Hepatic stellate cell (primary cell): ENCODE measurements at places on chromosomes 3 and 15.

GRCh38 chr3:195450731-195451229, 8.0 kb upstream of the ACAP2 start:
- DNase-seq = peak; percentile 35

DNA sequence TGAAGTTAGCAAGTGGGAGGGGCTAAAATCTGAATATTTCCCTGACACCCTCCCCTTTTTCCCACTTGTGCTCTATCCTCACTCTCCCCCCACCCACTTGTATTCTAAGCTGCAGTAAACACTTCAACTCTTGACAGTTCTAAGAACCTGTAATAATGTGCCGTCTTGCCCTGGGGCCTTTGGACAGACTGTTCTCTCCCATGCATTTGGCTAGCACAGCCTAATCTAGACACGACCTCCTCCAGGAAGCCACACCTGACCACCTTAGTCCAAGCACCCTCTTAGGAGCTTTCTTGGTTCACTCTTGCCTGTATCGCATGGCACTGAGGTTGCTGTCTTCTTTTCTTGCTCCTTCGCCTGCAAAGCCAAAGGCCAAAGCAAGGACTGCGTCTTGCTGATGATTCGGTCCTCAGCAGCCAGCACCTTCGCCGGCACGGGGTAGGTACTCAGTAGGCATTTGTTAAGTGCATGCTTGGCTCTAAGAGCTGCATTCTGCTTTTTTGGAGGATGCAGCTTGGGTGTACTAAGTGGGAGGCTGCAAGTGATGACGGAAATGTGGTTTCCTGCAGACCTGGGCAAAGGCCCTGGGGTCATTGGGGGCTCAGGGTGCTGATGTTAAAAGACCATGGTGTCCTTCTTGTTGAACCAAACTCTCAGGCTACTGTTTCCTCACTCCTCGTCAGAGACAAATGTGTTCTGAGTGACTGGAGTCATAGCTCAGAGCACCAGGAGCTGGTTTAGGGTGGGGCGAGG, 2.0 kb upstream of the ZNF710 start:
- DNase-seq = no peak

- peak; percentile 15 for DNase-seq
These were observed 767 bp downstream of the EPM2AIP1 start for GRCh38 chr3:36991923-36992805.

GRCh38 chr3:150985711-150986110, 13.2 kb upstream of the CLRN1 start:
- DNase-seq = no peak

DNA sequence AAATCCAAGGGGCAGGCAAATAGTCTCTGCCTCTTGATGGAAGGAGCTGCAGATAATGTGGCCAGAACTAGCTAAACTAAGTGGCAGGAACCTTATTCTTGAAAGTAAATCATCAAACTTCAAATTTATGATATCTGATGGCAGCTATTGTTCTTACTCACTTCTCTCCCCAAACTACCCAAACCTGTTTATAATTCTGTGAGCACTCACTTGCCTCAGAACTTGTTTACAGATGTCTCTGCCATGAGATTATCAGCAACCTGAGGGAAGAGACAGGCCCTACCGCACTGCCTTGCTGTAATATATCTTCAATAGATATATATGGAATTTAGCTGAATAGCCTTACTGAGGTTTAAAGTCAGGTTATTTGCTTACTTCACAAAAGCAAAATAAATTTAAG, 2.2 kb upstream of the B3GALNT1 start:
- no peak for DNase-seq

DNA sequence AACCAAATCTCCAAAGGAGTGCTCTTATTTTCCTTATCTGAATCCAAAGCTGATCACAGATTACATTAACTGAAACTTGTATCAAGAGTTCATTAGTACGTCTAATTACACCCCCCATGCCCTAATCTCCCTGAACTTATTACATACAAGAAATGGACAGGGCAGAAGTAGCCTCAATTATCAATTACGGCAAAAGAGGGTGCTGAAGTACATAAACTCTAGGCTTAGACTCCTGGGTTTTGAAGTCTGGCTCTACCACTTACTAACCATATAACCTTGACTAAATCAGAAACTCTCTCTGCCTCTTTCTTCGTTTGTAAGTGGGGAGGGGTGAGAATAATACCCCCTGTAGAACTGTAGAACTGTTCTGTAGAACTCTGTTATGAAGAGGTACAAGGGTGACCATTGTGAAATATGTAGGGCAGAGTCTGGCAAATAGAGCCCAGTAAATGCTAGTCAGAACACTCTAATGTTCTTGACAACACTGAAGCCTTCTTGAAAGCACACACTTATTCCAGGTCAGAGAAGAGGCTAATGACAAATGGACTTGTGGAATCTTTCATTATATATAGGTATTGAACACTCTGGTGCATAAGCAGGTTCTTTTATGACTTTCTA, 19.6 kb upstream of the OR5K4 start:
- no peak for DNase-seq

- DNase-seq = no peak
These were observed 72.9 kb downstream of the GLDN start for GRCh38 chr15:51414256-51414860.

GRCh38 chr3:72679540-72680198, 168.6 kb downstream of the SHQ1 start:
- DNase-seq = no peak

DNA sequence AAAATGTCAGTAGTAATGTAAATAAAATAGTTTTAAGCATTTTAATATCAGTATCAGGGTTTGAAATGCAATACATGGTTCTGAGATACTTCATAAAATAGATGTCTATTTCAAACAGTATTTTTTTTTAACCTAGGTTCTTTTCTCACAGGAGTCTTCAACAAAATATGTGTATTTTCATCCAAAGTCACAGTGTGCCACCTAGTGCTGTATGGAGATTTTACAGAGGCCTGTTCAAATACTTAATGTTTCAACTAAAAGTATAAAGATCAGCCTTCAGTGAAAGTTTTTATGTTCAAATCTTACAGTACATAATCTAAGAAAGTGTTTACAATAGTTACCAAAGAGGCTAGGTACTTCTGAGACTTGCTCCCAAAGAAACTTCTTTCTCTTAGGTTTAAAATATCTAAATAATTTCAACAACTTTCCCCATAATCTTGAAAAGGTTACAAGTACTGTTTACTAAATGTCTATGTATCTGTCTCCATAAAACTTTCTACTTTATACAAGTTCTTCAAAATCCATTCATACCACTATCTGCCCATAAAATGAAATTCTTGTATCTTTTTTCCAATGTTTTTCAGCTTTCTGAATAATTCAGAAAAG, 38.3 kb downstream of the SCAPER start:
- peak; percentile 8 for DNase-seq

DNA sequence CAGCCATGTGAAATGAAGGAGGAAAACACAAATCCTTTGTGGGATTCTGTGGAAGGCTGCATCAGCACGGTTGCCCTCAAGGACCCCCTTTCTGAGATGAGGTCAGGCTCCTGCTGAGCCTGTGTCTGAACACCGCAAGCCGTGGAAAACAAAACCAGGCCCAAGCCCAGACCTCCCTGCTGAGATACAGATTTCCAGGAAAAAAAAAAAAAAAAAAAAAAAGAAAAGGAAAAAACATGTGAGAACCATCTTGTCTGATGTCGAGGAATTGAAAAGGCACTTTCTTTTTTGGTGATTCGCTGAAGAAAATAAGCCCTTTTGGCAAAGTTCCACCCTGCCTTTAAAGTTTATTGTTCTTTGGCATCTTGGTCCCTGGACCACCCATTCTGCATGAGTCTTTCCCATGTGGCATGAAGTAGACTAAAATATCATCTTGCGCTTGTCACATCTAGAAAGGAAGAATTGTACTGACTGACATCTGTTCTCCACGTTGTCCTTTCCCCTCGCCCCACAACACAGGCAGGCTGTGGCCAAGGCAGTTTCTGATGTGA, 117.6 kb downstream of the CHST2 start:
- no peak for DNase-seq

DNA sequence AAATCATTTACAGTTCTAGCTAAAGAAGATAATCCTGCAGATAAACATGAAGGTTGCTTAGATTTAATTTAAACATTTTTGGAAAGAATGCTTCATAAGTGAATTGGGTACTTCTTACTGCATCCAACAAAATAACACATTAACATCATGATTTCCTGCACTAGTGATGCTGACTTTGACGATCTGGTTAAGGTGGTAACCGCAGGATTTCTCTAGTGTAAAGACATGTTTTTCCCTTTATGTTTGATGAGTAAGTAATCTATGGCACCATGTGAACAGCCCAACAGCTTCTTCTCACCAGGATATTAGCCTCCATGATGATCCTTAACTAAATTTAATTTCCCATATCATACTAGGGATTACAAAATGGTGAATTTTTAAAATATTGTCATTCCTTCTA, 14.1 kb downstream of the SPPL2A start:
- DNase-seq = no peak

- no peak for DNase-seq
These were observed 379.0 kb downstream of the GBE1 start for GRCh38 chr3:81382470-81382869.

GRCh38 chr15:77387365-77388105, 32.4 kb downstream of the PEAK1 start:
- no peak for DNase-seq

DNA sequence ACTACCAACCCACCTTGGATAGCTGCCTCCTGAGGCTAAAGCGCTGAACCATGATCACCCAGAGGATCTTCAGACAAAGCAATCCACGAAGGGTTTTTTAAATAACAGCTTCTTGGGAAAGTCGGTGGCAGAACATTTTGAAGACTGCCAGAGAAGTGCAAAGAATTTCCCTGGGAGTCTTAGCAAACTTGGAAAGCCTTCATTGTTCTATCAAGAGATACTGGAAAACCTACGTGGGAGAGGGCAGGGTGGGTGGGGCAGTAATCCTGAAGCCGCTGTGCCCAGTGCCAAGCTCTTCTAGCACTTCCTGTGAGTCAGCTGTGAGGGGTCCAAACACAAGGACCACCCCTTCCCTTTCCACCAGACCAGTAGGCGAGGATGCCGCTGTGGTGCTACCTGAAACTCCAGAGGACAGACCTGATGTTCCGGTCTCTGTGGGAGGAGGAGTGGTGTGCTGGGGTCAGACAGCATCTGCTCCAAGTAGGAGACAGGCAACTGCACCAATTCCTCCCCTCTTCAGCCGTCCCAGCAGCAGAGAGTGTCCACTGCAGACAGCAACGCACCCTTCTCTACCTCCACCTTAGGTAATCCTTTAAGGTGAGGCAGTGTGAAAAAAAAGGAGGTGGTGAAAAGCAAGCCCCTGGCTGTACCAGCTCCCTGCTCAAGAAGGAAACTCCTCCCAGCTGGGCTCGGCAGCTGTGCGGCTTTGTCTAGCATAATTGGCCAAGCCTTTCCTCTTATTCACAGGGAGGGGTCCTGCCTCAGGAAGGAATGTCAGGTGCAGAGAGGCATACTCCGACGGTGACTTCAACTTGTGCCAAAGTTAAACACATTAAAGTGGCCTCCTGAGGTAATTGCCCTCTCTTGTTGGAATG, 99.0 kb downstream of the TMCC1 start:
- no peak for DNase-seq

DNA sequence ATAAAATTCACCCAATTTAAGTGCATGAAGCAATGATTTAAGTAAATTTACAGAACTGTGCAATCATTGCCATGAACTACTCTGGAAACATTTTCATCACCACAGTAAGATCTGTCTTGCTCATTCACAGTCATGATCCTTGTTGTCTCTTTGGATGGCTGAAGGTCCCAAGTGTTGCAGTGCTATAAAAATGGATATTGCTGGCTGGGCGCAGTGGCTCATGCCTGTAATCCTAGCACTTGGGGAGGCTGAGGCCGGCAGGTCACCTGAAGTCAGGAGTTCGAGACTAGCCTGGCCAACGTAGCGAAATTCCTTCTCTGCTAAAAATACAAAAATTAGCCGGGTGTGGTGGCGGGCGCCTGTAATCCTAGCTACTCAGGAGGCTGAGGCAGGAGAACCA, 17.0 kb downstream of the SNRPN start:
- DNase-seq = no peak

GRCh38 chr3:62605413-62606068, 232.2 kb upstream of the FEZF2 start:
- DNase-seq = no peak

- no peak for DNase-seq
These were observed 6.1 kb upstream of the ZSCAN2 start for GRCh38 chr15:84594617-84595290.

- DNase-seq = no peak
These were observed 69.8 kb upstream of the PPP2R3A start for GRCh38 chr3:135895734-135896121.

DNA sequence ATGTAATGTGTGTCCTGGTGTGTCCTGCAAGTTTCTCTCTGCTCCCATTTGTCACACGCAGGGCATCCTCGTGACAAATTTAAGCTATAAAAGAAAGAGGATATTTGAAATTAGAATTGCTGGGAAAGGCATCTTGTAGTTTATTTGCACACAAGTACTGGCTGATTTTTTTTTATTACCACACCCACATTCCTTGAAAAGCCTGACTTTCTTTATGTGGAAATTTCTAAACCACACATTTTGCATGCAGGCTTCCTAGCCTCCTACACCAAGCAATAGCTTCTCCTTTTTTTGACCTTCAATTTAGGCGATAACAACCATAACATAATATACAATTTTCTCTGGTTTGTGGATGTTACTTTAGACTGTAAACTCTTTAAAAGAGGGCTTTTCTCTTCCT, 126.1 kb downstream of the SERPINI1 start:
- DNase-seq = peak; percentile 9

DNA sequence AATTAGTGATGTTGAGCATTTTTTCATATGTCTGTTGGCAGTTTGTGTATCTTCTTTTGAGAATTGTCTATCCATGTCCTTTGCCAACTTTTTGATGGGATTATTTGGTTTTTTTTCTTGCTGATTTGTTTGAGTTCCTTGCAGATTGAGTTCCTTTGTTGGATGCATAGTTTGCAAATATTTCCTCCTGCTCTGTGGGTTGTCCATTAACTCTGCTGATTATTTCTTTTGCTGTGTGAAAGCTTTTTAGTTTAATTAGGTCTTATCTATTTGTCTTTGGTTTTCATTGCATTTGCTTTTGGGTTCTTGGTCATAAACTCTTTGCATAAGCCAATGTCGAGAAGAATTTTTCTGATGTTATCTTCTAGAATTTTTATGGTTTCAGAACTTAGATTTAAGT, 414.6 kb downstream of the EPHA6 start:
- no peak for DNase-seq

DNA sequence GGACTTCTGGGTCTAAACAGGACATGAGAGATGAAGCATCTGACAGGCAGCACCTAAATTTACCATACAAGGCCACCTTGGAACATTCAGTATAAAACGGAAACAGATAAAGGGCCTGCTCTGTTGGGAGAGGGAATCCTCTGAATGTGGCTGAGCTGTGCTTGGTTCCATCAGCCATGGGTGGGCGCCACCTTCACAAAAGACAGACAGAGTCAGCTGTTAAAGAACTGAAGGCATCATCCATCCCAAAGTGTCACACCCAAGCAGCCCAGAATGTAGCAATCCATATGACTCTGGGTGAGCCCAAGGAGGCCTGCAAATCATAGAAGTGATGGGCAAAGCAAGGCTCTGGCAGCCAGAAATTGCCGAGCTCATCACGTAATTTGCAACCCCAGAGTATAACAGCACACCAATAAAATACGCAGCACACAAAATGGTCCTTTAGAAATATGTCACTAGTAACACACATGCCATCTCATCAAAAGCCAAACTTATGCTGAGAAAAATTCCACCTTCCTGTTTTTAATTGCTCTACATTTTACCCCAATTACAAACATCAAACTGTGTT, 24.8 kb upstream of the RBP1 start:
- DNase-seq = no peak
